ENCODE measurements at places on chromosomes 7 and 10.

DNA sequence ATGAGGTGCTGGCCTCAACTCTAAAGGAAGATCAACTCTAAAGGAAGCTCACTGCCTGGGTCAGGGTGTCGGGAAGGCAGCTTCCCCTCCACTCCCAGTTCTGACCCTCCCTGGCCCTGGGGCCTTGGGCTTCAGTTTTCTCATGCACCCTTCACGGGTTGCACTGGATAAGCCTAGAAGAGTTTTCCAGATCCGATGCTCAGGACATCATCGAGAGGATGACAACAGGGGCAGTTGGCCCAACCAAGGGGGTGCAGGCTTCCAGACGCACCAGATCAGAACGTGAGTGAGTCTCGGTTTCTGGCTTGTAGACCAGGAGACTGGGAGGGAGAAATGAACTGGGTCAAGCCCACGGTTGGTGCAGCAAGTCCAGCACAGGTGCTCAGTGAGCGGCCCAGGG, 34.2 kb upstream of the CHST15 start:
- no peak for DNase-seq

- no peak for DNase-seq
These were observed 38.5 kb downstream of the VIPR2 start for GRCh38 chr7:159105832-159106811.

DNA sequence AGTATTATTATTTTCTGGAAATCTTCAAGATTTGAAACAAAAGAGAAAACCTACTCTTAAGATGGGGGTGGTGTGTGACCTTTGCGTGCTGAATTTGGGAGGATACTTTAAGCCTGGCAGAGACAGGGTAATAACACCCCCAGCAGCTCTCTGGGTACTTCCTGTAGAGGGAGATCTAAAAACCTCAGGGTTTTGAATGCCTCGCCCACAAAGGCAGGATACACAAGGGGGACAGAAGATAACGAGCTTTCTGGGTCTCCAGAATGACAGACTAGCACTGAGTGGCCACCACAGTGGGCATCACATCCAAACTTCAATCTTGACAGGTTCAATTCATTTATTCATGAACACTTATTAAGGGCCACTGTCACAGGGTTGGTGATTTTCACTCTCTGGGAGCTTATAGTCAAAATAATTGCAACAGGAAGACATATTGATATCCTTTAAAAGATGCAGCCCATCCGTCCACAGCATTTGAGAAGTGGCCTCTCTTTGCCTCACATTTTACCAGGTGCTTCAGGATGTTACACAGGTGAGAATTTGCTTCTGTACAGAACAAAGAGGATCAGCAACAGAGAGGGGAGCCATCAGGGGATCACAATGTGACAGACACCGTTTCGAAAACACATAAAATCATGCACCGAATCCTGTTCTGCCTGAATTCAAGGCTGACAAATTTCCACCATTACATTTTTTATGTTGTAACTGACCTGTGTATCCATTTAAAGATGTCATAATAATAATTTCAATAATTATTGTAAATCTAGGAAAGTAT, 14.3 kb downstream of the CPA1 start:
- DNase-seq = peak; percentile 44

DNA sequence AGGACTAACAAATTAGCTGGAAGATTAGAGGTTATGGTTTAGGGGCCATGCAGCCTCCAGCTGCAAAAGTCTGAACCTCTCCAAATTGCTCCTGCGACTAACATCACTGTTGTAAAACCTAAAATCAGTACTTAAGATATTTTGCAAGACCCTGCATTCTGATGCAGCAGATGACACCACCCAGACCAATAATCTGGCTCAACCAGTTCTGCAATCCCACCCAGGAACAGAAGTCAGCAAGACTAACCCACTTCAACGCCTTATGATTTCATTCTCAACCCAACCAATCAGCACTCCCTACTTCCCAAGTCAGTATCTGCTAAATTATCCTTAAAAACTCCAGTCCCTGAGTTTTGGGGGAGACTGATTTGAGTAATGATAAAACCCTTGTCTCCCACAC, 250.8 kb upstream of the MBL2 start:
- DNase-seq = no peak

- DNase-seq = no peak
These were observed 18.0 kb upstream of the DLG5 start for GRCh38 chr10:77944519-77944918.

DNA sequence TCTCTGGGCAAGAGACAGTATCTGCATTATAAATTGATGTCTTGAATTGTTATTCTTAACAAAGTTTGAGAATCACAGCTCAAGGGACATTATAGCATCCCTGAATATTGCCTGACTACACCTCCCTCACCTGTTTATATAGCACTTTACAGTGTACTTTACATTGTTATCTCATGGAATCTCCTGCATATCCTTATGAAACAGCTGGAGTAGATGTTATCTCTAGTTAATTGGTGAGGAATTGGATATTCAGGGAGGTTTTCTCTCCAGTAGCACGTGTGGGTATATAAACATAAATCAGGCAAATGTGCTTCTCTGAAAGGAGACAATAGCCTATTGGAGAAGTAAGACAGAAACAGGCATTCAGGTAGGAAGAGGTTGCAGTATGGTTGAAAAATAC, 117.2 kb downstream of the SRI start:
- DNase-seq = no peak

GRCh38 chr7:26709210-26709990, 155.0 kb downstream of the SKAP2 start:
- no peak for DNase-seq

GRCh38 chr10:99612167-99612831, 7.9 kb downstream of the SLC25A28 start:
- DNase-seq = no peak

- no peak for DNase-seq
These were observed 3.2 kb downstream of the PSMA2 start for GRCh38 chr7:42928754-42929153.

DNA sequence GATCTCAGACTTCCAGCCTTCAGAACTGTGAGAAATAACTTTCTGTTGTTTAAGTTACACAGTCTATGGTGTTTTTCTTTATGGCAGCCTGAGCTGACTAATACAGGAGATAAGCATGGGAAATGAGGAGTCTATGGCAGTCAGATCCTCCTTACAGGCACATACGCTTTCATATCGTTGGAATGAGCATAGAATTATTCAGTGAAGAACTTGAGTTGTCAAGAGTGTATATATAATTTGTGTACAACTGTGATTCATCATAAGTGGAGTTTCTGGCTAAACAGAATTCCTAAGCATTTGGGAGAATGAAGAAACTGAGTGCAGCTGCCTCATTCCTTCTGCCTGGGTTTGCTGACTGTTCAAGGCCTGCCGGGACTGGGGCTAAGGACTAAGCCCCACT, 516.7 kb downstream of the ADRA2A start:
- DNase-seq = no peak
